ENCODE measurements at places on chromosomes 5 and 9. TPM values are rescaled to one million over a fixed set of nuclear protein-coding genes. Genes with fewer than 3 reads are reported as not detected.

DNA sequence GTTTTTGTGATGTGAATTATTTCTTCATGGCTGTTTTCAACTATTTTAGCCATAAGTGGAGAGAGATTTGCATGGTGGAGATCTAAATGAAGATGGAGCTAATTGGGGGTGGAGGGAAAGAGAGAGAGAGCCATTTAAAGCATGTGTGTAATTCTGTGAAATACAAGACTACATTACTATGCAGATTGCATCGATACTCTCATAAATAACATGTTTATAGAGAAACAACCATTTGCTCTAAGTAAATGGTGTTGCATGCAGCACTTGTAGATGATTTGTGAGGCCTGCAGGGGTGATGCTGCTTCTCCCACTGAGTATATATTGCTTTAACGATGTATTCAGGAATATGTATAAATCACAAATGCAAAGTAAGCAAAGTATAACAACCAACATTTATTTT lies 270.2 kb upstream of the RIOK2 start:
- DNase-seq: no peak

DNA sequence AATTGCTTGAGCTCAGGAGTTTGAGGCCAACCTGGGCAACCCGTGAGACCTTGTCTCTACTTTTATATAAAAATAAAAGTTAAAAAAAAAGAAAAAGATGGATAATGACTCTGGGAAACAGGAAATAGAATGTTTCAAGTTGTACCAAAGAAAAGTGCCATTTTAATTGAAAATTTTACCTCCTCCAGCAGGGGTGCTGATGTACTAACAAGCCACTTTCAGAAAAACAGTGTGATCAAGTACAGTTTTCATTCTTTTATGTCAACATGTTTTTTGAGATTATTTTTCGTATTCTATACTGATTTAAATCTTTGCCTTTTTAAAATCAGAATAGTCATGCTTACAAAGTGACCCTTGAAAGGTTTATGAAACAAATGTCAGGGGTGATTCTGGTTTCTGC lies 30.8 kb downstream of the F2R start:
- no peak for DNase-seq

Gene DAPK1
- total RNA-seq: 38.3 TPM

DNA sequence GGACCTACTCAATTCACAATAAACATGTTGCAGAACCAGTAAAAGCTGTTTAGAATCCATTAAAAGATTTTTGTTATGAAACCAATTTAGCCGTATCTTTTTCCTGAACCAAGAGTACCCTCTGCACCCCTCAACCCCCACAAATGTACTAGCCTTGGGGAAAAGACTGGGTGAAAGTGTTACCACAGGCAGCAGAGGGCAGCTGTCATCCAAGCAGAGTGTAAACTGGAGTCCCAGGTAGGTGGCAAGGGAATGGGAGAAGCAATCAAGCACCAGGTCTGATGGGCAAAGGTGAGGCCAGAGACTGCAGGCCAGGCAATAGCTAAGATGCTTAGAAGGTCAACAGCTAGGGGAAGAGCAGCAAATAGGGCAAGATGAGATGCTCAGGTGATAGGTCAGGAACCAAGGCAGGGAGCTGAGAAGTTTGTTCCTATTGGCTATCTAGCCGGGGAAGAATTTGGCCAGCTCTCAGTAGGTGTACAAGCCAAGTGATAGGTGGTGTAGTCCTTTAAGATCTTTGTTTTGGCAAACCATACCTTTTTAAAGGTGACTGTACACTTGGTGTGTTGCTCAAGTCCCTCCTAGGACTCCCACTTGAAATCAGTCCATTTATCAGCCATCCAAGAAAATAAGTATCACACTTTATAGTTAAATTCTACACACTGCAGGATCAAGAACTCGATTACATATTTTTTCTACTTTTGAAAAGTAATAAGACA lies 77.8 kb upstream of the CCDC112 start:
- no peak for DNase-seq

- no peak for DNase-seq
Observed at GRCh38 chr9:86353655-86354010, 577 bp downstream of the TUT7 start.

Gene PCDHB7
- 1.6 TPM for total RNA-seq

Gene SLC46A2
- 0.35 TPM for total RNA-seq

Gene GKAP1
- total RNA-seq: 8.1 TPM

DNA sequence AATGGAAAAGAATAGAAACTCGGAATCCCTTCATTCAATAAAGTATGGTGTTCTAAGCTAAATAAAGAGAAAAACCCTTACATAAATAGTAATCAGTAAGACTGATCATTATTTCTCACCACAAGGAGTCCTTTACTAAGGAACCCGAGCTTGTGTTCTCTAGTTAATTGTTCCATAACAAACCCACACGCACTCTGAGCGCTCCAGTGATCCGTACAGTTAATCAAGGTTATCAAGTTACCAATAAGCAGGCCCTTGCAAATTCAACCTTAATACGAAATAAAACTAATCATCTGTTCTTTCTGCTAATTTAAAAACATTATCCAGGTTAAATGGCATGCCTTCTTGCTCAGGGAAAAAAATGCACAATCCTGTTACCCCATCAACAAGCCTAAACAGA lies 224.4 kb downstream of the FRMD3 start:
- no peak for DNase-seq

GRCh38 chr9:17993024-17993423 lies 414.2 kb downstream of the SH3GL2 start:
- DNase-seq: no peak

DNA sequence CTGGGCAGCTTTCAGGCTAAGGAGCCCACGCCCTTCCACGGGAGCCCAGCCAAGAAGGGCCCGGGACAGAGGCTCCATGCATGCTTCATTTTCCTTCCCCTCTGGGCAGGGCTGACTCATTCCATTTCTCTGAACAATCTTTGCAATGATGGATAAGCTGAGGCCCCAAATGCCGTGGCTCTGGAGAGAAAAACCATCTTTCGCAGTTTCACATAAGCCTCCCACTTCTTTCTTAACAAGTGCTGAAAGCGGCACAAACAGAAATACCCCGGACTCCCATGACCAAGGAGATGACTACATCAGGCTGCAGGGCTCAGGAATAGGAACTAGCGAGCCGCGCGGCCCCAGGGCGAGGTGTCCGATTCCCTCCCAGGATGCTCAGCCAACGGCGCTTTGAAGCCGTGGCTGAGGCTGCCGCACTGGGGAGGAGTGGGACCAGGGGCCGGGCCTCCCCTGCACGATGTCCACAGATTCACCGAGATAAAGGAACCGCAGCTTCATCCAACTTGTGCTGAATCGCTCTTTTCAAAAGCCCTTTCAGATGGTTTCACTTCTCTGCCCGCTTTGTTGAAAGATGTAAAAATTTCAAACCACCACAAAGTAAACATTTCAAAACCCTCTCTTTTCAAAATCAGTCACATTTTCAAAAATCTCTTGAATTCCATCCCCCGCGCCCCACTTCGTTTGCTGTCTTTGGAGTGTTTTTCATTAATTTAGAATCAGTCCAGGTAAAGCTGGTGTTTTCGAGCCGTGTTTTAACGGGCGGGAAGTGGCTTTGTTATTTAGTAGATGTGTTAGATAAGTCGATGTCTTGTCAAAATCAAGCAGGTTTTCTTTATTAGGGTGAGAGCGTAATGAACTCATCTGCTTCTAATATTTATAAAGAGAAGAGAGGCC lies 96.5 kb upstream of the LMX1B start:
- no peak for DNase-seq

DNA sequence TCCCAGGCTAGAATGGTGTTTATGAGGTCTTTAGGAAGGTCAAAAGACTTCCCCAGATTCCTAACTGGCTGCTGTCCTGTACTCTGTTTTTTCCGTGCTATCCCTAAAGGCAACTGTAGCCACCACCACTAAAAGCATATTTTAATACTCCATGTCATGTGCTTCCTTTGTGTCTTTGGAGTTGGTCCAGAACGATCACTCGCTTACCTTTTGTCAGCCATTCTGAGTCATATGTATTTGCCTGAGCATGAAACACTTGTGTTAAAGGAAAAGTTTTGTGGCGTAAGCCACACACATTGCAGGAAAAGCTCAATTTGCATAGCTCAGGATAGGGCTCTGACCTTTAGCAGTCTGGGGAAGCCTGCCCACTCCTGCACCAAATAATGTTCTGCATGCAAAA lies 299.6 kb downstream of the NTRK2 start:
- DNase-seq: no peak

Measured in mesenteric fat pad (tissue), 1 donor.